ENCODE measurements at places on chromosomes 4 and X.
A peak's percentile ranks its signal among the peaks of the same experiment; 100 is the strongest.

GRCh38 chr4:101958547-101958946, 168.0 kb downstream of the BANK1 start:
- DNase-seq, result no peak

DNA sequence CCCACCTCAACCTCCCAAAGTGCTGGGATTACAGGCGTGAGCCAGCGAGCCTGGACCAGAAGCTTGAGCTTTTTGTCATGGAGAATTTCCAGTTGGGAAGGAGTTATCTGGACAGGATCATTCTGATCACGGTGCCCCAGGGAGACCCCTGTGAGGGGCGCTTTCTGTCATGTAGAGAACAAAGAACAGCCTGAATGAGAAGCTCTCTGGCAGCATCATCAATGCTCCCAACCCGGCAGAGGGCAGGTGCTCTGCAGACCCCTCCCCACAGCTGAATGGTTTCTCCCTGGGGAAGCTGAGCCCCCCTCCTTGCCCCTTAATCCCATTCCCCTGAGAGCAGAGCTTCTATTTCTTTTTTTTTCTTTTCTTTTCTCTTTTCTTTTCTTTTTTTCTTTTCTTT, 7.3 kb upstream of the CSF2RA start:
- DNase-seq, result no peak

- DNase-seq, result no peak
These were observed 19.9 kb downstream of the ARSJ start for GRCh38 chr4:113959539-113959937.

DNA sequence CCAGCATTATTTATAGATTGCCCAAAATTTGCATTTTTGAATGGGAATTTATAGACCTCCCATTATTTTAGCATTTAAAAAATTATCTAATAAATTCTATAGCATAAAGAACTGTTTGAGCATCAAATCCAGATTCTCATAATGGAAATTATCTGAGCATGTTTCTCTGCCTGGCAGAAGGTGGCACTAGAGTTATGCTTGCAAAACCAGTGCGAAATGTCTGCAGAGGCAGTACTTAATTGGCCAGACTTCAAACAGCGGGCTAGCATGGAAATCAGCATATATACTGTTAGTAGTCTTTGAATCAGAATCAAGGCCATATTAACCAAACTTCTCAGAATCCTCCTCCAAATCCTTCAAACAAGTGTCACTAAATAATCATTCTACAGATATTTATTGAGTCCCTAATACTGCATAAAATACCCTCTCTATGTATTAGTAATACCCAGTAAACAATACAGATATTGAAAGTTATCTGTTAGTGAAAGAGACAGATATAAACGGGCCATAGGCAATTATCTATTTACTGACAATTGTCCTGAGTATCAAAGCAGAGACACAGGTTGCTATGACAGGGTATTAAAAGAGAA, 78.7 kb upstream of the DCLK2 start:
- DNase-seq, result peak; percentile 7

DNA sequence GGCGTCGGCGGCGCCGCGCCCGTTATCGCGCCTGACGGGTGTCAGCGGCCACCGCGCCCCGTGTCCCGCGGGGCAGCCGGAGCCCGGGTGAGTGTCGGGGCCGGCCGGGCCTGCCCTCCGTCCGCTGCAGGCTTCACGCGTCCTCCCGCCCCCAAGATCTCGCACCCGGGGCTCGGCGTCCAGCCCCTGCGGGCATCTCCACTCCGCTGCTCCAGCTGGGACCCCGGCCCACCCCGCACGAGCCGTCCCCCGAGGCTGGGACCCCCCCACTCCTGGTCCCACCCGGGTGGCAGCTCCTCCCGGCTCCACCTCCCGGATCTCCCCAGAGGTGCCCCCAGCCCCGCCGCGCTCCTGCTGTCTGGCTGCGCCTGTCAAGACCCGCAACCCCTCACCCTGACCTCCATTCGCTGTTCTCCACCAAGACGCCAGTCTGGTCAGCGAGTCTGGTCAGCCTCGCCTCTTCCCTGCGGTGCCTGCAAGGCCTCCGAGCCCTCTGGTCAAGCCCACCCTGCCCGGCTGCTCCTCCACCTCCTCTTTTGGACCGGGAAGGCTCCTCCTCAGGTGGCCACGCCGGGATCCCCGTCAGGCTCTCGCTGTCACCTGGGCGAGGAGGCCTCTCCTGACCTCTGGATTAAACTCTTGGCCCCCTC, 66.0 kb upstream of the NKX1-1 start:
- DNase-seq, result no peak

DNA sequence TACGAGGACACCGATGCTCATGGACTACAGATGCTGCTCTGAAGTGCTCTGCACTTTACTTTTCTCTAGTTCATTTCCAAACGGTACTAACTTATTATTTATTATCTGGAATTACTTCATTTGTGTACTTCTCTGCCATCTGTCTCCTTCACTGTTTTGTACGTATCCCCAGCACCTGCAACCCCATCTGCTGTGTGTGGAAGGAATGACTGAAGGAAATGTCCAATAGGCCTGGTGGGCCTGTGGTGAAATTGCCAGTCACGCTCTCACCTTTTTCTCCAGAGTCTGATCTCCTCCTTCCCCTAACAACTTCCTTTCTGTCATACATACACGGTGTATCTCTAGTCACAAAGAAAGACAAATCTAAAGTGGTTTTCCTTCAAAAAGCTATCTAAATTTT, 12.9 kb downstream of the TMEM154 start:
- DNase-seq, result no peak

DNA sequence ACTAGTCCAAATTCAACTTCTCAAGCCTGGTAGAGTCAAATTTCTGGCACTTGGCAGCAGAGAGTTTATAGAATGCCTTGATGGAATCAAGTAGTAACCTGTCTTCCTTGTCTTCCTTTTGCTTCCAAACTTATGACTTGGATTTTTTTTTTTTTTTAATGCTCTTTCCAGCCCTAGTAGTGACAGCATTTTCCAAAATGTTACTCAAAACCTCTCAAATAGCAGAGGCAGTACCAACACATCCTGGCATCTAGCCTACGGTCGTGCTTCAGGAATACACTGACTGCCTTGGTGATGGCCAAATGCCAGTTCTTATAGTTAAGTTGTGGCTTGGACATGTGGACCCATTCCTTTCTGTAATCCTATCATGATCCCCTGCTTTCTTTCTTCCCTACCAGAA, 46.0 kb downstream of the GALNT7 start:
- no peak for DNase-seq

DNA sequence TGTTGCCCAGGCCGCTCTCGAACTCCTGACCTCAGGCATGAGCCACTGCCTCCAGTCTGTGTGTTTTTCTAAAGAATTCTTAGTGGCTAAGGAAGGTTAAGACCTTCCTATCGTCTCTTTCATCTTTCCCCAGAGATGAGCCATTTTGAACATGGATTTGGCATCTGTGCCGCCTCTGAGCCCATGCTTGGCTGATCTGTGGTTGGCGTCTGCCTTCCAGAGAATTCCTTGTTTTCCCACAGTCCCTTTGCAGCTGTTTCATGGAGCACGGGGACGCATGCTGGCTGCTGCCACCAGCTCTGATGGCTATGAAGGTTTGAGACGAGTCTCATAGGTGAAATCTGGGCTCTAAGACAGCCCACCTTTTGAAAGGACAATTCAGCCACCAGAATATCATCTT, 60.4 kb downstream of the SHROOM2 start:
- DNase-seq, result no peak

DNA sequence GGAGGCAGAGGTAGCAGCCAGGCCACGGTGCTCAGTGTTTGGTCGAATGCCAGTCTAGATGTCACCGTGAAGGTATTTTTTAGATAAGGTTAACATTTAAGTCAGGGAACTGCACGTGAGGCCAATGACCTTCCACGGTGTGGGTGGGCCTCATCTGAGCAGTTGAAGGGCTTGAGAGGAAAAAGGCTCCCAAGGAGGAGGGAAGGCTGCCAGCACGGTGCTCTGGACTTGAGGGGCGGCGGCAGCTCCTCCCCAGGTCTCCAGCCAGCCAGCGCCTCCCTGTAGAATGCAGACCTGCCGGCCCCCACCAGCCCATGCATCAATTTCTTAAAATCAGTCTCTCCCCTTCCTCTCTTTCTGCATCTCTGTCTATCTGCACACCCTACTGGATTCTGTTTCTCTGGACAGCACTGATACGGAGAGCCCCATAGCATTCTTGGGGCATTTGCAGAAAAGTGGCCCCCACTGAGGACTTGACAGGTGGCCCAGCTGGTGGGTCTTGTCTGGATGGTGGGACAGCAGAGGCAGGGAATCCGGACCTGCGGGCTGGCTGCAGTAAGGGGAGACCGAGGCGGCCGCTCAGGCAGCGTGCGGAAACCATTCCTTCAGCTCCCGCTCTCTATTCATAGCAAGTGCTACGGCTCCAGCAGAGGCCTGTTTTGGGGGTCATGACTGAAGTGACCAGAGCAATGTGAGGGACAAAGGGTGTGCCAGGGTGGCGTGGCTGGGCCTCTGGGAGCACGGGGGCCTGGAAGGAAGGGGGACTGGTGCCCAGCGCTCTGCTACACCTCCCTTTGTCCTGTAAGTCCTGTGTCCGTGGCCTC, 7.9 kb upstream of the RGS12 start:
- DNase-seq, result no peak

DNA sequence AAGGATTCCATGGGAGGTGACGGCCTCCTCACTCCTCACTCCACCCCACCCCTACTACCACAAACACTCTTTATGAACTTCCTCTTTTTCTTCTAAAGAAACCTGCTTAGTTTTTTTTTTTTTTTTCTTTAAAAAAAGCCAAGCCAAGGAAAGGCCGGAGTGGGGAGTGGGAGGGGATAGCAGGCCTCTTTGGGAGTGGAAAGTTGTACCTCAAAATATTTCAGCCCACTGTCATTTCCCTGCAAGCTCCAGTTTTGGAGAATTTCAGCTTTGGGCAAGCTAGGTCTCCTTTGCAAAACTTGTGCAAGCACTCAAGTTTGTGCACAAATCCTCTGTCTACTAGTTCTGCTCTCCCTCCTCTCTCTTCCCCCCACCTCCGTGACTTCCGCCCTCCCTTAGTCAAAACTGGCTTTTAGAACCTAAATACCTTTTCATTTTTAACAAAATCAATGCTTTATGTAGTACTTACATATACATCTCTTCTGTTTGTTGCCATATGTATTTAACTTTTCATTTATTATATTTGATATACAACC, 512 bp upstream of the ANTXR2 start:
- no peak for DNase-seq

- no peak for DNase-seq
These were observed 142.4 kb downstream of the SMIM20 start for GRCh38 chr4:26056406-26056805.

- DNase-seq, result no peak
These were observed 249.1 kb downstream of the RPA4 start for GRCh38 chrX:97132664-97133415.

- peak; percentile 75 for DNase-seq
These were observed 13.8 kb downstream of the MAD2L1 start for GRCh38 chr4:120052856-120053255.

GRCh38 chrX:136767104-136767941, 13.4 kb downstream of the ARHGEF6 start:
- peak; percentile 80 for DNase-seq

DNA sequence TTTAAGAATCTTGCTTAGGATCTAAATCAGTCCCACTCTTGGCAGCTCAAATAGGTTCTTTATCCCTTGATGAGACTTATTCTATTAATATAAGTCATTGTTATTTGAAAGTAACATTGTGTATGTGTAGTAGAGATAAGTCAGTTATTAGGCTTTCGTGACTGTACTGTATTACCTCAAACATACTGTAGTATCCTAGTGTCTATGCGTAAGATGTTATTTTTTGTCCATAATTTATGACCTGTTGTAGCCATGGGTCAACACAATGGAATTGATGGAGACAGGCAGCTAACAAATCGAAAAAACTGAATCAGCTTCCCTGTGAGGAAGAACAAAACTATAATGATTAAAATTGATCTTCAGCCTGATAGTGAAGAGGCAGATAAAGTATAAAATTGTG, 41.8 kb downstream of the CLCN3 start:
- DNase-seq, result no peak

GRCh38 chrX:30215357-30215843, at the start of gene MAGEB2:
TSS of gene MAGEB2 (plus strand) at chrX:30215563. CDS start at chrX:30218581, 3,018 bp downstream.
- DNase-seq, result no peak

- DNase-seq, result no peak
These were observed 12.0 kb upstream of the UFSP2 start for GRCh38 chr4:185437809-185438208.

DNA sequence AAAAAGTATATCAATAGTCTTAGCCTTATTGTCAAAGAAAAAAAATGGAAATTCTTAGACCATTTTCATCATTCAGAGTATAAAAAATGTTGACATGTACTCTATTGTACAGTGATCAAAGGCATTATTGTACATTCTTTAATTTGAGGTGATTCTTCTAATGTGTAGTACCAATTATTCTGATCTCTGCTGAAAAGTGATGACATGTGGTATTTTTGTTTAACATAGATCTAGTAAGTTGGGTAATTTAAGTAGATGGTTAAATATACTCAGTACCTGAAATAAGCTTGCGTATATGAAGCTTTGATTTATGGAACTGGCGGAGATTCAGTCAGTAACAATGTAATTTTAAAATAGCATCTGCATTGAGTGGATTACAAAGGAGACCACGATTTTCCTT, 5.1 kb downstream of the TENM3 start:
- no peak for DNase-seq

DNA sequence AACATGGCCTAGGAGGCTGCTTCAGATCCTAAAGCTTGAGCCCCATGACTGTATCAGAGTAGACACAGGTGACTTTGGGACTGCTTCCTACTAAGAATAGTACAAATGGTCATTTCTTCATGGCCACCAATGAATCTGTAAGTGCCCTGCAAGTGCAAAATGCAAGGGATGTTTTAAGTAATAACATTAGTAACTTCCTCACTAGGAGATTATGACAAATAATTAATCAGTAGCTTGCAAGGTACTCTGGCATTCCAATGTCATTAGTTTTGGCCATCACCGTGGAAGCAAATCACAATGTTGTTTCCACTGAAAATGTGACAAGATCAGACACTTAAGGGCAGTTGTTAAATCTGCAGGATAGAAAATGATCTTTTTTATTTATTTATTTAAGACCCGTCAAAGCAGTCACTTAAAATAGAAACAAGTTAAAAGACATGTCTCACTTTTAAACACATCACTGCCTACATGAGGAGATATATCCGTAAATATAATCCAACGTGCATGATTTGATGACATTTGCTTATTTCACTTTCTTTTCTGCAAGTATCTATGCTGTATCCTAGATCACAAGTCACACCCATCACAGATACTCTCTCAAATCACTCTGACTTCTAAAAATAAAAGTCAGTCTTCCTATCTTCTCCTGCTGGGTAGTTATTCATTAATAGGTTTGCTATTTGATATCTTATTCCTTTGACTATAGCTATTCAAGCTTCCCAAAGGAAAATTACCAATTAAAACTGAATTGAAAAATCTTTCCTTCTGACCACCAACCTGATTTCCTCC, 400.6 kb downstream of the IL15 start:
- DNase-seq, result no peak

GRCh38 chrX:46268412-46268811, 276.8 kb downstream of the ZNF674 start:
- DNase-seq, result no peak

- DNase-seq, result no peak
These were observed 922.1 kb upstream of the SLIT2 start for GRCh38 chr4:19329631-19330030.

GRCh38 chrX:19040373-19040772, 56.5 kb upstream of the PHKA2 start:
- no peak for DNase-seq

GRCh38 chr4:140260227-140260626, 106.2 kb upstream of the MAML3 start:
- DNase-seq, result no peak

- no peak for DNase-seq
These were observed 852 bp downstream of the MAGEH1 start for GRCh38 chrX:55452833-55453124.

- DNase-seq, result no peak
These were observed 315.3 kb downstream of the PTTG2 start for GRCh38 chr4:38275331-38276100.

Data from gastrocnemius medialis (tissue), 4 donors.